ENCODE measurements at places on chromosomes 7 and 10.

DNA sequence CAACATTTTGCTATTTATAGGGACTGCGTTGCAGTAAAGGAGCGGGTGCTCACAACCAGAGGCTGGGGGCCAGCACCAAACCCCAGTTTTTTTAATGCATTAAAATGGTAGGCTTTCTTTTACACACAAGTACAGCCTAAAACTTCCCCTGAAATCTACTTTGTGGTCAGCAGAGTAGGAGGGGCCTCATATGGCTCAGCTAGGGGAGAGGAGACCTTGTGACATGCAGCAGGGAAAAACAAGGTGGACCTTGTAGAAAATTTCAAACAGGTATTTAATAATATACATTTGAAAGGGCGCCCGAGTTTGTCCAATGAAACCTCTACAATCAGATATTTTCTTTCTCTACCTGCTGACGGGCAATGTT, 1.4 kb downstream of the CCDC136 start:
- no peak for DNase-seq

- no peak for DNase-seq
Measured at GRCh38 chr10:63767138-63767801, 246.1 kb downstream of the REEP3 start.

DNA sequence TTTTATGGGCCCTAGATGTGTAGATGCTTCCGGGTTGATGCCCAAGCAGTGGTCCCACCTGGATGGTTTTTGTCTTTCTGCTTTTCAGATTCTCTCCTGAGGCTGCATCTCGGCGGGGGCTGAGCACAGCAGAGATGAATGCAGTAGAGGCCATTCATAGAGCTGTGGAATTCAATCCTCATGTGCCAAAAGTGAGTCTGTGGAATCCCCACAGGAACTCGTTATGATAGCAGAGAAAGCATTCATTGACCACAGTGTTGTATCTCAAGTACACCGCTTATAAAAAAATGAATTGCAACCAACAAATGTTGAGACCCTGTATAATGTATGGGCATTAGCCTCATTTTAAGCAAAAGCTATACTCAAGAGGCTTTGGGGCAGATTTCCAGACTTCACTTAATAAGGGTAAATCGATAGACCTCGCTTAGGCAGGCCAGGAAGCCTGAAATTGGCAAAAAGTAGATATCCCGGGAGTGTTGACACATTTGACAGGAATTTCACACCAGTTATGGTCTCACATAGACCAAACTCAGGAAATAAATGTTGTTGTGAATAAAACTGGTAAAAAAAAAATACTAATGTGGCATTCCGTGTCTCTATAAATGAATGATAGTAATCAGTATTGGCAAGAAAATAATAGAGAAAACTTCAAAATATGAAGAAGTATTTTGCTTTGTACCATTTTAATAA, 132.0 kb downstream of the WNT2 start:
- no peak for DNase-seq

DNA sequence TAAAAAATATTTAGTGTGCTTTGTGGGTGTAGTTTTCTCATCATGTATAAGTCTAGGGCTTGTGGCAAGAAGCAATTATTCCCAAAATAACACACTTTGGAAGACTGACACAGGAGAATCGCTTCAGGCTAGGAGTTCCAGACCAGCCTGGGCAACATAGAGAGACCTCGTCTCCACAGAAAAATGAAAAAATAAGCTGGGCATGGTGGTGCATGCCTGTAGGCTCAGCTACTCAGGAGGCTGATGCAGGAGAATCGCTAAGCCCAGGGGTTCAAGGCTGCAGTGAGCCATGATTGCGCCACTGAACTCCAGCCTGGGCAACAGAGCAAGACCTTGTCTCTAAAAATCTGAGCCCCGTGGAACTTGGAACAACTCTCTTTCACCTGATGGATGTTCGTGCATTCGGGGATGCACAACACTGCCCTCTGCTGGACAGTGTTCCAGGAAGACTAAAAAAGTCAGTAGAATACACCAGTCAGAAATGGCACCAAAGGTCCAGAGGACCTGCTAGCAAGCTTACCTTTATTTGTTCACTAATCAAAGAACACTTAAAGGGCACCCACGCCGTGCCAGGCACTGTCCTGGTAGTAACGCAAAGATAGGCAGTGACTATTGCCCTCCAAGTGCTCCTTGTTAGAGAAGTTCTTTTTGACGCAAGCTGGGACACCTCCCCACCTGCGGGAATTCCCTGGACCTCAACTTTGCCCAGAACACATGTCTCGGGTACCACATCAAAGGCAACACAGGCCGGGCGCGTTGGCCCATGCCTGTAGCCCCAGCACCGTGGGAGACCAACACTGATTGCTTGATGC, 81.9 kb upstream of the CALN1 start:
- no peak for DNase-seq

DNA sequence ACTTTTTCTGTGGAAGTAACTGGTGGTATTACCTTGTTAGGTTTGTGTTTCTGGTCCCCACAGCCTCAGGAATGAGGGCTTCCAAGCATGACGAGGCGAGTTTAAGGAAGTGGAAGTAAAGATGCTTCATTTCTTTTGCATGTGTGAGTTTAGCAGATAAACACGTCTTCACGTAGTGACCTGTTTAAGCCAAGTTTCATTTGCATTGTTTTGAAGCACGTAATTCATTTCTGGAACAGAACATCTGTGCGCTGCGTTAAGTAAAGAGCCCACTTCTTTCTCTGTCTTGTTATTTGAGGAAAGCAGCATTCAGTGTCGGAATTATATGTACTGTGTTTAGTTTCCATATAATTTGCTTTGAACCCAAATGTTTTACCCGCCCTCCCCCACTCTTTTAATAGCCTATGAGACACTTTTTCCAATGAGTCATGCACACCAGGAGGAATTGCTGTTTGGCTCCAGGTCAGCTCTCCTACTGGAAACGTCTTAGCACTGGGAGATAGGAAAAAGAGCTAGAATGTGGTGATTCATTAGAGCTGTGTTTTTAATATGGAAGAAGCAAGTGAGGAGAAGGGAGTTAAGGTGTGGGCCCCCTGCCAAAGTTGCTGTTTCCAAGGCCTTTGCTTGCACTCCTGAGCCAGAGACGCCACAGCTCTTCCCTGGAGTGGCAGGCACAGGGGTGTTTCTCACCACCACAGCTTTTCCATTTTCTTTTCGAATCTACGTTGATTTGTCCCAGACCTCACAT, 36.7 kb downstream of the BTBD16 start:
- no peak for DNase-seq

DNA sequence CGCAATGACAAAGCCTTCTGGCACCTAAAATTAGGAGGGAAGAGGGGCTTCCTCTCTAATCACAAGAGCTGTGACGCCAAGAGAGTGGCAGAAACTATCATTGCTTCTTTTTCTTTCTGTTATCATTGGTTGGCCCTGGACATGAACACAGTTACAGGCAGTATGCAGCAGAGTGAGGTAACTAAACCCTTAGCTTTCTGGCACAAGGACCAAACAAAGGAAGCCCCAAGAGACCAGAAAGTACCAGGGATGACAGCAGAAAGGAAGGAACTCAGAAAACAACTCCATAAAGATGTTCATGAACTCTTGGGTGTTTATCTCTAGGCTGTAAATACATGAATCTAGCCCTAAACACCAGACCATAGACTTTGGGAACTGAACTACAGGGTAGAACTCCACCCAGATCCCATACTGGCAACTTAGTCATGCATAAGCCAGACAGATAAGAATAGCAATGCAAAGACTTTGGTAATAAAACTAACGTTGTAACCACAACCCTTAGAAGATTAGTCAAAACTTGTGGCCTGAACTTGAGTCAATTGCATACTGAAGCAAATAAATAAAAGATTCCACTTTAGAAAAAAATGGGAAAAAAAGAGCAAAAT, 195.7 kb upstream of the PTN start:
- no peak for DNase-seq

- DNase-seq: no peak
Measured at GRCh38 chr7:120833546-120833945, 24.4 kb downstream of the TSPAN12 start.

DNA sequence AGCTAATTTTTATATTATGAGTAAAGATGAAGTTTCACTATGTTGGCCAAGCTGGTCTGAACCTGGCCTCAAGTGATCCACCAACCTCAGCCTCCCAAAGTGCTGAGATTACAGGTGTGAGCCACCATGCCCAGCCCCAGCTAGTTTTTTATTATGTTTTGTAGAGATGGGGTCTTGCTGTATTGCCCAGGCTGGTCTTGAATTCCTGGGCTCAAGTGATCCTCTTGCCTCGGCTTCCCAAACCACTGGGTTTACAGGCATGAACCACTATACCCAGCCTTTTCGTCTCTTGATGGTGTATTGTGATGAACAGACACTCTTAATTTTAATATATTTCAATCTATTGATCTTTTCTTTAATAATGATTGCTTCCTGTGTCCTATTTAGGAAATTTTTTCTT, 17.7 kb downstream of the RAB19 start:
- DNase-seq: no peak

DNA sequence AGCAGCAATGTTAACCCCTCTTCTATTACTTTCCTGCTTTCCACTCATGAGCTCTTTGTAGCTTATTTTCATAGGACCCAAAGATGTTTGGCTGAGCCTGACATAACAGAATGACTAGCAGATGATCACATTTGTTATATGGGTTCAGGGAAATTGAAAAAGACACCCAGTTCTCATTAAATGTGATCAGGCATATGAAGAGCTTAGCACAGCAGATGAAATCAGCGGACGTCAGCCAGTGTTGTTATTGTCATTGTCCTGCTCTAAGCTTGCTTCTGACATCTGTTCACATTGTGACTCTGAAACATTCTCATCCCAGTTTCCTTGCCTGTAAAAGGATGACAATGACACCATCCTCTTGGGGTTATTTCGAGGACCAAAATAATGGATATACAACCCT, 43.5 kb downstream of the FAM241B start:
- DNase-seq: no peak
